Activated T-helper 9 cell treated with anti-CD3 and anti-CD28 coated beads, Interleukin-2, amount 50 U/mL, for 16 hours (primary cell): ENCODE measurements at places on chromosomes 16 and 17.

- DNase-seq, result no peak
Observed at GRCh38 chr16:4676831-4677230, 16.5 kb upstream of the NUDT16L1 start.

GRCh38 chr17:18059283-18059682, 20.1 kb downstream of the GID4 start:
- no peak for DNase-seq

- no peak for DNase-seq
Observed at GRCh38 chr16:2480948-2481347, 6.0 kb downstream of the TBC1D24 start.

GRCh38 chr16:35252356-35252936, 1793.0 kb downstream of the TP53TG3F start:
- DNase-seq, result no peak

GRCh38 chr17:76691379-76692191, 19.2 kb downstream of the MXRA7 start:
- DNase-seq, result no peak

DNA sequence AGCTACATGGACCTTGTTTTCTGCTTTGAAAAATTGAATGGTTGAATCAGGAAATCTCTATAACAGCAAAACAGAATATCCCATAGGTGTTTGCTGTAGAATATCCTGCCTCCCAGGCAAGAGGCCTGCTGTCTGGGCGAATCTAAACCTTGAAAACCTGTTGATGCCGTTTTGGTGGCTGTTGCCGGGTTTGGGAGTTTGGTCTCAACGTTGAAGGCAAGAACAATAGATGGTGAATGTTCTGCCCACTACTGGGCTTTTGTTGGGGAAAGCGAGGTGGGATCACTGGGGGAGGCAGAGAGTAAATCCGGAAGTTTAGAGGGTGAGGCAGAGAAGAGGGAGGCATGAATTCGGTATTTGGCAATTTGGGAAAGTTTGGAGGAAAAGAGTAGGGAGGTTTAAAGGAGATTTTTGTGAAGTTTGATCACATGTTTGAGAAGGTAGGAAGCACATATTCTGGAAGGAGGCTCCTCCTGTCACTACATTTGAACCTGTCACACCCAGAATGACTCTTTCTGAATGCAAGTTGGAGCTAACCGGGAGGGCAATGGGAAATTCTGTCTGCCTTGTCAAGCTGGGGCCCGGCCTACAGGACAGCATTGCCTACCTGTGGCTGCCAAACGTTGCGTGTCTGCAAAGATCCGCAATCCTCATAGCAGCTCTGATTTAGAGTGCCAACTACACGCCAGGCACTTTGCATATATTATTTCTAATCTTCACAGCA, 46.5 kb downstream of the GPRC5B start:
- DNase-seq, result no peak
